ENCODE measurements at places on chromosomes 11 and 22. TPM values are rescaled to one million over a fixed set of nuclear protein-coding genes. Genes with fewer than 3 reads are reported as not detected.

Gene SYCE3
- total RNA-seq, result not detected

Gene DCHS1
- total RNA-seq, result 59.8 TPM

Gene VSIG2
- 0.58 TPM for total RNA-seq

Gene C22orf15
- total RNA-seq, result not detected

Gene VPREB1
- not detected for total RNA-seq

Gene SMIM35
- total RNA-seq, result not detected

Gene PRODH
- total RNA-seq, result 1.8 TPM

Gene MMP1
- total RNA-seq, result not detected

Gene POU2AF1
- 0.10 TPM for total RNA-seq

Gene TRIM51
- total RNA-seq, result not detected

Gene GTSE1
- total RNA-seq, result 0.19 TPM

Gene TSKU
- total RNA-seq, result 23.5 TPM

Gene BDNF
- total RNA-seq, result 0.31 TPM

Gene MEI1
- total RNA-seq, result 0.07 TPM

Gene TMPRSS13
- total RNA-seq, result 0.67 TPM

Gene CXCR5
- 0.08 TPM for total RNA-seq

Gene C11orf97
- not detected for total RNA-seq
